ENCODE measurements at places on chromosomes 7 and 10. TPM values are rescaled to one million over a fixed set of nuclear protein-coding genes. Genes with fewer than 3 reads are reported as not detected.

DNA sequence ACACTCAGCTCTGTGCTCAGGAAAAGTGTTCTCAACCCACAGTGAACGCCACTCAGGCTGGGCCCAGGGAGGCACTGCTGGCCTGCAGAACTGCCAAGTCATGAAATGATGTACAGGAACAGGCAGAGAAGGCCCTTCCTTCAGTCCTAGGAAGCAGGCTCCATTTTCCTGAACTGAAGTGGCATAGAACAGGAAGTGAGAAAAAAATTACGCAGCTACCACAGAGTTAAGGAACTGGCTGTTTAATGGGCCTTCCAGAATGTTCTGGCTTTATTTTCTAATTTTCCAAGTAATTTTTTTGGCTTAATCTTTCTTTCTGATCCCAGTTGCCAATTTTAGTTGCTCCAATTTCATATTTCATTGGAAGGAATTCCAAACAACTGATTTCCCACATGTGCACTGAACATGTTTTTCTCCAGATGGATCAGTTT is 39.3 kb downstream of the LRRC18 start:
- DNase-seq, result no peak

- DNase-seq, result no peak
Observed at GRCh38 chr10:117677239-117677638, 134.7 kb downstream of the EMX2 start.

DNA sequence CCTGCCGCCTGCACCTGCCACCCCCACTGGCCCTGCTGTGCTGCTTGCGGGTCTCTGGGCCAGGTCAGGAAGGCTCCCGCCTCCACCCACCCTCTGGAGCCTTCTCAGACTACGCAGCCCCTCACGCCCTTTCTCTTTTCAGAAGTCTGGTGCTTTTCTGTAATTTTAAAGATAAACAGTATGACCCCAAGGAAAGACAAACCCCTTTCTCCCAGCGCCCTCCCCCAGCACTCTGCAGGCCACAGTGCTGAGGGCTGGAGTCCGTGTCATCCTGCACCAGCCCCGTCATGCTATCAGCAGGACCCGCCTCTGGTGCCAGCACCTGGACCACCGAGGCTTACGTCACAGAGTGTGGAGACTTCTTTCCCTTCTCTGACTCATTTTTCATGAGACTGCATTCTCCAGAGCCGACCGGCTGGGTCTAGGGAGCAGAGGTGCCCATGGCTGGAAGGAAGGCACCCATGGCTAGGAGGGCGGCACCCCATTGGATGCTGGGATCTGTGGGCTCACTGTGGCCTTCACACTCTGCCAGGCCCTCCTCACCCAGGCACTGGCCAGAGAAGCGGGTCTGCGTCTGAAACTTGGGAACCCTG is 53.4 kb downstream of the CFAP46 start:
- DNase-seq, result no peak

CSTF2T gene
- total RNA-seq, result 41.2 TPM

LDB3 gene
- total RNA-seq, result not detected
